ENCODE measurements at places on chromosomes 7 and 10.

GRCh38 chr10:74640134-74640921 is 186.1 kb upstream of the KAT6B start:
- DNase-seq = no peak

DNA sequence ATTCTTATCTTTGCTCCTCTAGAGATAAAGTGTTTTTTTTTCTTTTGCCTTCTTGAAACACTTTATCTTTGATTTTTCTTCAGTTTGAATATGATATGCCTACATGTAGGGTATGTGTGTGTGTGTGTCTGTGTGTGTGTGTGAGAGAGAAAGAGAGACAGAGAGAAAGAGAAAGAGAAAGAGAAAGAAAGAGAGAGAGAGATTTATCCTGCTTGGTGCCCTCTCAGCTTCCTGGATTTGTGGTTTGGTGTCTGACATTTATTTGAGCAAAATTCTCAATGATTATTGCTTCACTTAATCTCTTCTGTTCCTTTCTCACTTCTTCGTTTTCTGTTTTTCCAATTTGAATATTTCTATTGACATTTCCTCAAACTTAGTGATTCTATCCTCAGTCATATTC is 60.3 kb downstream of the RAB18 start:
- DNase-seq = no peak

DNA sequence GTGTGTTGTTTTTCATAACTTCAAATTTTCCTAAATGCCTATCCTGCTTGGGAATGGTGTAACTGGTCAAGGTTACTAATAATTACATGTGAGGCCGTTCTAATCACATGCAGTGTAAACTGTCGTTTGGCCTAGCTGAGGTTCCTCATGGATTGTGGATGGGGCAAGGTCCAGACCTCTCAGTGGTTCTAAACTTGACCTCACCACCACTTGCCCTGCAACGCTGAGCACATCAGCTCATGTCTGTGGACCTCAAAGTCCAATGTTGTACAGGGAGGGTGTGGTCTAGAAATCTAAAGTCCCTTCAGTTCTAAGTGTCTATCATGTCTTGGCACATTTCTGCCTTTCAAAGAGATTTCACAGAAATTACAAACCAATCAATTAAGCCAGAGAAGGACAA is 15.6 kb downstream of the RBP3 start:
- no peak for DNase-seq

- no peak for DNase-seq
Measured at GRCh38 chr7:63042730-63043511, 955.7 kb upstream of the ZNF722 start.

DNA sequence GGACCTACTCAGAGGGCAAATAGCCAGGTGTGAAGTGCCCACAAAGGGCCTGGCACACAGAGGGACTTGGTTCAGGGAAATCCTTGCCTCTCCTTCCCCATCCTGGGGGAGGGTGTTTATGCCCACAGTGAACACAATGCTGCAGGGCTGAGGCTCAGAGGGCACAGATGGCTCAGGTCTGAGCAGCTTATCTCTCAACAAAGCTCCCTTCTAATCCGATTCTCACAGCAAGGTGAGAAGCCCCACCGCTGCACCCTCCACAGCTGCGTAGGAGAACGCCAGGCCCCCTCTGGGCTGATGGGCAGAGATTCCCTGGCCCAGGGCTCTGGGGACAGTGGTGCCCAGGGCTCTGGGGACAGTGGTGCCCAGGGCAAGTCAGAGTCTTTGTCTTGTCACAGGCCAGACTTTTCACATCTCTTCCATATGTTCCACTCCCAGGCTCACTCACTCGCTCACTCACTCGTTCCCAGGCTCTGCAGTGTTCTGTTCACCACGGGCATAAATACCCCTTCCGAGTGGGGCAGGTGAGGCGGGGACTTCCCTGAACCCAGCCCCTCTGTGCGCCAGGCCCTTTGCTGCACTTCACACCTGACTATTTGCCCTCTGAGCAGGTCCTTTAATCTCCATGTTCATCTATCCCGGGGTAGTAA is 8.7 kb upstream of the CDHR1 start:
- DNase-seq = no peak

- DNase-seq = no peak
Measured at GRCh38 chr10:47357911-47358310, 9.7 kb downstream of the RBP3 start.

DNA sequence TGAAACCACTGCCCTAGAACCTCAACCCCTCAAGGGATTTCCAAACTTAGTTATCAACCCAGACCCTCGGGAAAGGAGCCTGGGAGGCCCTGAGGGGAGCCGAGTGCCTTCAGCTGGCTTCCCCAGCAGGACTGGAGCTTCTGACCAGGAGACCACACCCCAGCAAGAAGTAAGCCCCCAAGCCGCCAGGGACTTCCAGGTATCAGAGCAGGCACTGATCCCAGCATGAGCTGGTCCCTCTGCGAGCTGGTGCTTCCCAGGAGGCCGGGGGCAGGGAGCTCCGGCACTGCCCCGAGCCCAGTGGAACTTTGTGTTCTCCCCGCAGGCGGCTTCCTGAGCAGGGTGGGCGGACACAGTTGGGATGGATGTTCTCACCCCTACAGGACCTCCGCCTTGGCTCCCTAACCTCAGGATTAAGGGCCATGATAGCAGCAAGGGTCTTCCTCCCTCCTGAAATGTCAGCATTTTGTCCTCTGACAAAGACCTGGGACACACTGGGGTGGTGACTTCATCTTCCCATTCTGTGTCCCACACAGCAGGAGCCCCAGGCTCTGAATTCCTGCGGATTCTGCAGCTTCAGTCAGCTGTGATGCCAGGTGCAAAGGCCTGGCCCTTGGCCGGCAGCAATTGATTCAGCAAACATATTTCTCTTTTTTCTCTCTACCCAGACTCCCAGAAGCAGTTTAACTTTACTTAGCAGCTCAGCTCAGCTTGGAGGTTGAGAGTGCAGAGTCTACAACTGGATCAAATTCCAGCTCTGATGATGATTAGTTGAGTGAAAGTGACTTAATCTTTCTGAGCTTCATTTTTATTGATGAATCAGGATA is 11.6 kb downstream of the ATP6V0E2 start:
- DNase-seq = no peak

DNA sequence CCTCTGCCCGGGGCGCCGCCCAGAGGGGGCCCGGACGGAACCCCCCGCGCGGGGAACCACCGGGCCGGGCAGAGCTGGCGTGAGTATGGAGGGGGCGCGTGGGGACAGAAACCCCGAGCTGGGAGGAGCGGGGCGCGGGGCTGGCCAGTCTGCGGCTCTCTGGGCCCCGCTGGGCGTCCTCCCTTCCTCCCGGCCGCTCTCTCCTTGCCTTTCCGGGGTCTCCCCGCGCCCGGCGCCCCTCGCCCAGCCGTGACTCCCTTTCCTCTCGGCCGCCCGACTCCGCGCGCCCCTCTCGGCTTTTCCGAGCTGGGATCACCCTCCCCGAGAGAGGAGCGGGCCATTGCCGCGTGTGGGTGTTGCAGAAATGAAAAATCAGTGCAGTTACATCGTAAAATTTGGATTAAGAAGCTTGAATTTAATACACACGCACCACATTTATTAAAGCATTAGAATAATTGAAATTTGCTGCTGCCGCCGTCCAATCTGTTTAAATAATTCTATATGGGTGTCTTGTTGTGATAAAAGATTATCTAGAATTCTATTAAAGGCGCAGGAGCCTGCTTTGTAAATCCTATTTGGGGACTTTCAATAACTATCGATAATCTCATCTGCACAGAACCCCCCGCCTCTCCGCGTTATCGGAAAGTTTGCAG is 9.1 kb downstream of the UNCX start:
- no peak for DNase-seq

- no peak for DNase-seq
Measured at GRCh38 chr10:129179245-129179971, 287.6 kb upstream of the MGMT start.

DNA sequence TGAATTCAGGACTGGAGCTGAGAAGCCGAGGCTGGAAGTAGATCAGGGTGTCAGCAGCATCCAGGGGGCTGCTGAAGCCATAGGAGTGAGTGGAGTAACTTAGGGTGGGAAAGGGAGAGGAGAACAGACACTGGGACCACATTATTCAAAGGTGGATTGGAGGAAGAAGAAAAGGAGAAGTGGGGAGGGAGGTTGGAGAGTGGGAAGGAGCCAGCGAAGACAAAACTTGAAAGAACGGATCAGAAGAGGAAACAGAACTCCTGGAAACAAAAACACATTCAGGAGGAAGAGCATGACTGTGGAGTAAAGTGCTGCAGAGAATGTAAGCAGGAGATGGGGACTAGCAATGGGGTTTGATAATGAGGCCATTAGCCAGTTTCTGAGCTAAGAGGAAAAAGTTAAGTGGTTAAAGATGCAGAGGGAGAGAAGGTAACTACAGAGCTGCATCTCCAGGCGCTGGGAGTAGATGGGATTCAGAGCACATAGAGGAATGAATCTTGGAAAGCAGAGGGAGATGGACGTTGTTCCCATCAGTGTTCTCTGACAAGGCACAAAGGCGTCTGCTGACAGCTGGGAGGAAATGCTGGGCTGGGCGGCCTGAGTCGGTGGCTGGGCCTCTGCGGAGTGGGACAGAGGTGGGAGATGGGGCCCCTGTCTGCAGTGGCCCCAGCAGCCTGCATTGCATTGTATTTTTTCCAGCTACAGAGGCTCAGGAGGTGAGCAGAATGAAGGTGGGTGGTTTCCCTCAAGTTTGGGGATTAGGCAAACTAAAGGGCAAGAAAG is 63.1 kb upstream of the LEP start:
- no peak for DNase-seq

DNA sequence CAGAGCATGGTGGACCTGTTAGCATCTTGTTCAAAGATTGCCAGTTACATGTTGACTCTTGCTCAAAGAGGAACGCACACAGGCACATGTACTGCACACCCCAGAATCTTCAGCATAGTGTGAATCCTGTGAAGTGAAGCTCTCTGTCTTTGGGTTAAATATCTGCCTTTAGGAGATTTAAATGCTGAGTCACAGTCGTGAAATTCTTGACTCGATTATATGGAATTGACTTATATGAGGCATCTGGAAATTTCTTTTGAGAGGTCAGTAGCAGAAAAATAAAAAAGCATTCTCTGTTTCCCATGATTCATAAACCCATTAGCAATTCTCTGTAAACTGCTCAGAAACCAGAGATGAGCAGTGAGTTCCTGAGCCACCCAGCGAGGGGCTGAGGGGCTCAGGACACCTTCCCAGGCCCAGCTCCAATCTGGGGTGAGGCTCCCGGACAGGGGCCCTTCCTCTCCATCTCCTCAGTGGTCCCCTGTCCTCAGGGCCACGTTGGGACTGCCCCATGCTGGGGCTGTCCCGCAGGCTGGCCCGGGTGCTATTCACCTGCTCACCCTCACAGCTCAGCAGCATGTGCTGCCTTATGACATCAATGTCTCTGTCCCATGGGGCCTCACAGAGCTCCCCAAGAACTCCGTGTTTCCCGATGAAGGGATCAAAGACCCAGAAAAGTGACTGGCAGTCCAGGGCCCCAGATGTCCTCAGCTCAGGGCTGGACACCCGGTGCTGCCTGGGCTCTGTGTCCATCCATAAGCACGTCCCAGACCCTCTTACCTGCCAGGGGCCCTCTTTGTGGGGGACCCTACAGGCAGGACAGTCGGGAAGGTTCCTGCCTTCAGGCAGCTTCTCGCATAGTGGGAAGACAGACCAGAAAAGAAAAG is 50.0 kb upstream of the INSIG1 start:
- DNase-seq = no peak

GRCh38 chr7:4479367-4480039 is 202.6 kb upstream of the FOXK1 start:
- DNase-seq = no peak

- no peak for DNase-seq
Measured at GRCh38 chr10:106011250-106011649, 1153.3 kb downstream of the SORCS1 start.

DNA sequence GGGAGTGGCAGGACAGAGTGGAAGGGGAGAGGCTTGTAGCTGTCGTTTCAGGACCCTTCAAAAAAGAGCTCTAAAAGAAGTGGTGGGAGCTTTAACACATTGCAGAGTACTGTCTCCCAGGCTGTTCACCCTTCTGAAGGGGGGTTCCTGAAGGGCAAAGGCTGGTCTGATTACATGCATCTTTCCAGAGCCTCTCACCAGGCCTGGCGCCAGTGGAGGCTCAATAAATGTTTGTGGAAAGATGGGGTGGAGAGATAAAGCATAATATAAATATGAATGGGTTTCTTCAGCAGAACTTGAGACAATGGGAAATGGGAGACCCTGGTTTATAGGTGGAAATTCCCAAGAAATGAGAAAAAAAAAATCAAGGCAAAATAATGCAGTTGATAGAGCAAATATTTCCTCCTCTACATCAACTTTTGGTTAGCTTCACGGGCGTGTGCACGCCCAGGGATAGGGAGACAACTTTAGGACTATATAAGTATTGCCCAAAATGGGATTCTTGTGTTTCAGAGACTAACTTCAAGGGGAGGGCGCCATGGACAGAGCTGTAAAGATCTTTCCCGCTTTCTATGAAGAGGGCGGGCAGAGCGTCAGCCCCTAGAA is 613 bp upstream of the BUB3 start:
- DNase-seq = no peak

- DNase-seq = no peak
Measured at GRCh38 chr7:423312-424260, 96.1 kb downstream of the PDGFA start.

GRCh38 chr10:2616215-2616614 is 451.1 kb upstream of the PFKP start:
- DNase-seq = no peak

DNA sequence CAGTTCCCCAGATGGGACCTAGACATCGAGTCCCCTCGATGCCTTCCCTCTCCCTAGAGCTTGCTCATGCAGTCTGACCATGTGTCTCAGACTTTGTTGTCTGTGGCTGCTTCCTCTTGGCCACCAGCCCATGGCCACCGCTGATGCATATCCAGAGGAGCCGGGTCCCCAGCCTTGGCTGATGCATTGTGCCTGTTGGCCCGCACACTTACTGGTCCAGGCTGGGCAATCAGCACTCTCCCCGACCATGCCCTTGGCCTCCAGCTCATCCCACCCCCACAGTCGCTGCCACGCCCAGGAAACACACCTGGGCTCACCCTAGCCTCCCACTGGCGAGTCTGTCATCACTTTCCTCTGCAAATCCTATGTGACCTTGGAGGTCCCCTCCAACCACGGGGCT is 10.1 kb downstream of the NPC1L1 start:
- DNase-seq = no peak

- DNase-seq = no peak
Measured at GRCh38 chr10:53162856-53163255, 390.3 kb upstream of the MBL2 start.

DNA sequence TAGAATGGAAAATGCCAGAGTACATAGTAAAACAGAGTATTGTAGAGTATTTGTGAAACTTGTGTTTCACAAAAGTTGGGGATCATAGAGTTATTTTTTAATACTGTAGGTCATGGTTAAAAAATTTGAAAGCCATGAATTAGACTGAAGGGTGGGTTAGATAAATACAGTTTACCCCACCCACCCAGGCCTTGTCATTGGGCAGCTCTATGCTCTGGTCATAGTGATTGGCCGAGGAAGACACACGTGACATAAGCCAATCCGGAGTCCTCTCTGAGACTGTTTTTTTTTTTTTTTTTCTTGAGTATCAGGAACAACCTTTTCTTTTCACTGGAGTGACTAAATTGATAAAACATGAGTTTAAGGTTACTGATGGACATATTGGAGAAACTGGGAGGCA is 33.3 kb upstream of the ORC5 start:
- DNase-seq = no peak

- DNase-seq = no peak
Measured at GRCh38 chr7:13991791-13992595, 2.5 kb upstream of the ETV1 start.

All from AG09319 (cell line).